ENCODE measurements at places on chromosomes 3 and 15.

DNA sequence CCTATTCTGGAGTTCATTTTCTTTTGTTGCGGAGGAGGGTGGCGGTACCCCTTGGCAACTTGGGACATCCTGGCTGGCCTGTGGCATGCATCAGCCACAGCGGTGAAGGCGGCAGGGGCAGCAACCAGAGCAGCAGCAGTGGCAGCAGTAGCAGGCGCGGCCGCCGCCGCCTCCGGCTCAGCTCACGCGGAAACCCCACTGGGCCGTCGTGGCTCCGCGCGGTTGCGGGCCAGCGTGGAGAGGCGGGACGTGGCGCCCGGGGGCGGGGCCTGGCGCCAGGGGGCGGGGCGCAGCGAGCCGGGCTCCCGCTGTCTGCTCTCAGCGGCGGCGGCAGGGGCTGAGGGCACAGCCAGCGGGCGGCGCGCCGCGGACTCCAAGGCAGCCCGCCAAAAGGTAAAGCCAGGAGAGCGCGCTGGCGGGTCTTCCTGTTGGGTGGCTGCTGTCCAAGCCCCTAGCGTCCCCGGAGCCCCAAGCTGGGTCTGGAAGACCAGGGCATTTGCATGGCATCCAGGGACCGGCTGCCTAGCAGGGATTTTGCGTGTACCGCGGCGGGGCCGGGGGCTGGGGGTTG, 334.4 kb upstream of the THRB start:
- DNase-seq = no peak

DNA sequence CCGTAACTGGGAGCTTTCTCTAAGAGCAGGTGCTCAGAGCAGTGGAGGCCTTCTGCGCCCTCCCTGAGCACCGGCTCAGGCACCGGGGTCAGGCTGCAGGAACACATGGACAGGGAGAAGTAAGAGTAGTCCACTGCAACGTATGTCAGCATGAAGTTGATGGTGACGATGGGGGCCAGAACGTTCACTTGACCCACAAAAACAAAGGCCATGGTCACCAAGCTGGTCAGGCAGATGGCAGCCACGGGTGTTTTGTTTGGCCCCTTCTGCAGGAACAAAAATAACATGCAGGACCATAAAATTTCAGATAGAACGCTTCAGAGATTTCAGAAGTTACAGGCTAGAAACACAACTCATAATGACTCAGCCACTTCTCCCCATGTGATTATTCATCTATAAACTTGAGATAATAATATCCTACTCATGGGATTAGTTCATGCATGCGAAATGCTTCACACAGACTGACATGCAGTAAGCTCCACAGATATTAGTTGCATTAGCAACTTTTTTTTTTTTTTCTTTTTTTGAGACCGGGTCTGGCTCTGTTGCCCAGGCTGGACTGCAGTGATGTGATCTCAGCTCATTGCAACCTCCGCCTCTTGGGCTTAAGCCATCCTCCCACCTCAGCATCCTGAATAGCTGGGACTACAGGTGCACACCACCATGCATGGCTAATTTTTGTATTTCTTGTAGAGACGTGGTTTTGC, 52.2 kb upstream of the HEG1 start:
- no peak for DNase-seq

- no peak for DNase-seq
Observed at GRCh38 chr3:148532326-148532725, 165.4 kb upstream of the AGTR1 start.

- DNase-seq = no peak
Observed at GRCh38 chr15:75001310-75001709, 5.9 kb downstream of the SCAMP5 start.

- no peak for DNase-seq
Observed at GRCh38 chr15:99503411-99503810, 62.4 kb upstream of the MEF2A start.

DNA sequence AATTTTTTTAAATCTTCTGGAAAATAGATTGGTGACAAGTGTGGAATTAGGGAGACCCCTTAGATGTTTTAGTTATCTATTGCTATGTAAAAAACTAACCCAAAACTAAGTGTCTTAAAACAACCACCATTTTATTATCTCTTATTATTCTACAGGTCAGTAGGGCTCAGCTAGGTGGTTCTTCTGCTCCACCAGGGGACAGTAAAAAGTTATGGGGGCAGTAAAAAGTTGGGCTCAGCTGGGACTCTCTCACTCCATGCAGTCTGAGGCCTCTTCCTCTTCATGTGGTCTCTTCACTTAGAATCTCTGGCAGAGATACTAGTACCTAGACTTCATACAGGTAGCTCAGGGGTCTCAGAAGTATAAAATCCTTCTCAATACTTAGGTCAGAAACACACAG, 18.0 kb upstream of the DIS3L start:
- DNase-seq = no peak

GRCh38 chr3:69282181-69282580, 103.7 kb downstream of the FRMD4B start:
- peak; percentile 21 for DNase-seq

DNA sequence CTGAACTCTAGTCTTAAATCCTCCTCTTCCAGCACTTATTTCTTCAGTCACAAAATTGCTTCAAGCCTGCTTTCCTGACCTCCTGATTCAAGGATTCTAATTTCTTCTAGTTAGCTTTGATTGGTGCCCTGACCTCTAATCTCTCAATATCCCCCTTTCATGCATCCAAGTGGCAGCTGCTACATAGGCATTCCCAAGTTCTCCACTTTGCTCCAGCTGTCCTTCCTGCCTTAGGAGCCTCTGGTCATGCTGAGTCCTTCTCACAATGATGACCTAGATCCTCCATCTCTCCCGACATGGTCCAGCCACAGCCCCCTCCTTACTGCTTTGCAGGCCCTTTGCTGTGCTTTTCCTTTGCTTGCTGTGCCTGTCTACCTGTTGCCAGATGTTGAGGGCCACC, 347.8 kb upstream of the C2CD4B start:
- no peak for DNase-seq

GRCh38 chr3:129224984-129225393, 24.4 kb upstream of the COPG1 start:
- DNase-seq = no peak

DNA sequence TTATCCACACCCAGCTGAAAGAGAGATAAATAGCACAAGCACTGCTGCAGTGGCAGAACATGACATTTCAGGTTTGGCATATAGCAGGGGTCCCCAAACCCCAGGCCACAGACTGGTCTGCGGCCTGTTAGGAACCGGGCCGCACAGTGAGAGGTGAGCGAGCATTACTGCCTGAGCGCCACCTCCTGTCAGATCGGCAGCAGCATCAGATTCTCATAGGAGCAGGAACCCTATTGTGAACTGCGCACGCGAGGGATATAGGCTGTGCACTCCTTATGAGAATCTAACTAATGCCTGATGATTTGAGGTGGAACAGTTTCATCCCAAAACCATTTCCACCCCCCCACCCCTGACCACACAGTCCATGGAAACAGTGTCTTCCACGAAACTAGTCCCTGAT, 54.6 kb downstream of the CCR4 start:
- no peak for DNase-seq

GRCh38 chr3:18902081-18902793, 246.1 kb upstream of the KCNH8 start:
- no peak for DNase-seq

GRCh38 chr15:76197703-76198455, 113.4 kb downstream of the ETFA start:
- DNase-seq = no peak

DNA sequence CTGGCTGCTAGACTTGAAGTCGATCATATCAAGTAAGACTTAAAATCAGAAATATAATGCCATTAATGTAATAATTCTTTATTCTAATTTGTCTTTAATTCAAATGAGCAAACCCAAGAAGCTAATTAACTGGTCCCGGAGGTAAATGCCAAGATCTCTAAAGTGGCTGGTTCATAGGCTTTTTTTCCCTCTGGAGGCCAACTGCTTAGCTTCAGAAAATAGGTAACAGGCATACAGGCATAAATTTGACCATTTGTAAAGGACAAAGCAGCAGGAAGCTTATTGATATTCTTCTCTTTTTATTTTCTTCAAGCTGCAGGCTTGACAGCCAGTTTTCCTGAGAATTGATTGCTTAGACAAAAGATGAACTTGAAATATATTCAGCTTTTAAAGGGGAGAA, 158.6 kb upstream of the RAP2B start:
- DNase-seq = no peak

DNA sequence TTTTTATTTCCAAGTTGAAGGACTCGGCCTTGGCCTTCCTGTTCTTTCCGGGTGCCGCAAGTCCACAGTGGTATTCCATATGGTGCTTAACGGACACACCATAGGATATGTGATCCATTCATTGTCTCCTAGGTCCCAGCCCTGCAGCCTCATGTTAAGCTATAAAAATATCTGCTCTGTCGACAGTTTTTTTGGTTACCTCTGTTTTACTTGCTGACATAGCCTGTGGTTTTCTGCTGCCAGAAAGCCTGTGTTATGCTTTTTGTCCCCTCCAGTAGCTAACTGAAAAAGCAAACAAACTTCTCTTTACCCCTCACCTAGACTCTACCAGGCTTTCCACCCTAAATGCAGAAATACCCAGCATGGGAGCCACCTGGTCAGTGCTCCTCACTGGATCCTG, 5.3 kb downstream of the INAFM2 start:
- no peak for DNase-seq

DNA sequence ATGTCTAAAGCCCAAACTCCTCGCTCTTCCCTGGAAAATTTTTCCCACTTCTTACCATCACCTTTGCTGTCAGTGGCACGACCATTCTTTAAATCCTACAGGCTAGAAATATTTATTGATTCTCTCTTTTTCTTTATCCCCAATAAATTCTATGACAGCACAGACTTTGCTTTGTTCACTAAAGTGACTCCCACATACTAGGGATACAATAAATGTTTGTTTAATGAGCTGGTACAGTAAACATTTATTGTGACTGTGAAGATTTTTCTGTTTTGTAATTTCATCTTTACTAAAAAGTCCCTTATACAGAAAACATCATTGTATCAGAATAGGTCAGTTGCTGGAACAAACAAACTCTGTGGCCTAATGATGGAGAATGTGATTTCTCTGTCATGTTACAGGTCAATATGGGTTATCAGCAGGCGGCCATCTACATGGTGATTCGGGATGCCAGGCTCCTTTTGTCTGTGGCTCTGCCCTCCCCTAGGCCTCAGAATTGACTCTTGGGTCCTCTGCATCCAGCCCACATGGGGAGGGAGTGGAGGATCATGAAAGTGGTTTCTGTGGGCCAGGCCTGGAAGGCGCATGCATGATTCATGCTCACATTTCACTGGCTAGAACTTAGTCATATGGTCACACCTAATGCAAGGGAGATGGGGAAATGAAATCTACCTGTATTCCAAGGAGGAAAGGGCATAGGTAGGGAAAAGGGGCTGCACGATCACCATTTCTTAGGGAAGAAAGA, 22.7 kb upstream of the KNG1 start:
- DNase-seq = no peak

- no peak for DNase-seq
Observed at GRCh38 chr3:166127969-166128368, 290.7 kb upstream of the BCHE start.

DNA sequence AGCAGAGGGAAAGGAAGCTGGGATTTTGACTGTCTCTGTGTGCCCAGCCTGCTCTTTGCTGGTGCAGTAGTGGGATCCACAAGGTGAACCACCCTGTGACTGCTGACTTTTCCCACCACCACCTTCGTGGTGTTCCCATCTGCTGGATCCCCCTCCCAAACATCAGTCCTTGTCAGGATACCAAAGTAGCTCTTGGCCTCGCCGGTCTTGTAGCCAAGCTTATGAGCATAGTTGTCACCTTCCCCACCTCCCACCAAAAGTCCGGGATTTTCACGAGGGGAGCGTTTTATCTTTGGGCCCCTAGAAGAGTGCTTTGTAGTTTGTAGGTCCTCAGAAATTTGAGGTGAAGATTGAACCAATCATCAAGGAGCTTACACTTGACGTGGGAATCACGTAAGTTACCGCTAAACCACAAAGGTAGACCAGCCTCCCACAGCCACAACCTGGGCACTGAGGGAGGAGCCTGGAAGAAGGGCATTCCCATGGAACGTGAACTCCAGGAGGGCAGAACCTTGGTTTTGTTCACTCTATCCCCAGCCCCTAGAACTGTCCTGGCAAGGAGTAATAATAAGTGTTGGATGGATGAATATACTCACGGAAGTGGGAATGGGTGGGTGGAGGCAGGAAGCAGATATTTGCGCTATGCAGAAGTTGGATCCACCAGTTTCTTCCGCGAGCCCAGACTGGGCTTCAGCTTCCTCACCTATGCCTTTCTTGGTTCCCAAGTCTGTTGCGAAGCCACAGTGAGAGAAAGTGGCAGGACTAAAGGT, 814 bp upstream of the TEX264 start:
- DNase-seq = no peak

- no peak for DNase-seq
Observed at GRCh38 chr15:57388464-57388863, 12.2 kb downstream of the CGNL1 start.

- no peak for DNase-seq
Observed at GRCh38 chr15:65738649-65739048, 53.4 kb downstream of the DENND4A start.

DNA sequence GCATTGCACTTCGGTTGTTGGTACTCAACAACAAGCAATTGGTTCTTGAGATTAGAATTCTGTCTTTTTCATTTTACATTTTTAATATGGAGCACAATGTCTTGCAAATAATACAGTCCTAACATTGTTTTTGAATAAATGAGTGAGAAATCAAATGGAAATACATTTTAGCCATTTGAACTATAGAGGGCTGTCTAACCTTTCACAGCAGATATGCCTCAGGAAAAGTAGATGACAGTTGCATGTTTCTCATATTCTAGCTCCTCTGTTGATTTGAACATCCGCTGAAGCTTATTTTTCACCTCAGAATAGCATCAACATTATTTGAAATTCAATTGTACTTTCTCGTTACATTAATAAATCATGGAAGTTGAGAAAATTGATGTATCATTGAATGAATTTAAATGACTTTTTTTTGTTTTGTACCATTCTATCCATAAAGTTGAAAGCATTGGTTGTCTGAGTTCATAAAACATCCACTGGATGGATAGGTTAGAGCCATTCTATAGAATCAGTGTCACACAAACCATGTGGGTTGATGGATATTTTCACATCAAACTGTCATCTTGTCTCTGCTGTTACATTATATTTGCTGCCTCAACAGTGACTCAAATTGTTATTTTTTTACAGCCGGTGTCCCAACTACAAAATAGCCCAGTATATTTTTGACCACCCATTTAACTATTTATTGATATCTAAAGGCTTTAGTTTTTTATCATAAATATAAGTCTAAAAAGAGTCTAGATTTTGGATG, 928.3 kb downstream of the NSUN3 start:
- DNase-seq = no peak

DNA sequence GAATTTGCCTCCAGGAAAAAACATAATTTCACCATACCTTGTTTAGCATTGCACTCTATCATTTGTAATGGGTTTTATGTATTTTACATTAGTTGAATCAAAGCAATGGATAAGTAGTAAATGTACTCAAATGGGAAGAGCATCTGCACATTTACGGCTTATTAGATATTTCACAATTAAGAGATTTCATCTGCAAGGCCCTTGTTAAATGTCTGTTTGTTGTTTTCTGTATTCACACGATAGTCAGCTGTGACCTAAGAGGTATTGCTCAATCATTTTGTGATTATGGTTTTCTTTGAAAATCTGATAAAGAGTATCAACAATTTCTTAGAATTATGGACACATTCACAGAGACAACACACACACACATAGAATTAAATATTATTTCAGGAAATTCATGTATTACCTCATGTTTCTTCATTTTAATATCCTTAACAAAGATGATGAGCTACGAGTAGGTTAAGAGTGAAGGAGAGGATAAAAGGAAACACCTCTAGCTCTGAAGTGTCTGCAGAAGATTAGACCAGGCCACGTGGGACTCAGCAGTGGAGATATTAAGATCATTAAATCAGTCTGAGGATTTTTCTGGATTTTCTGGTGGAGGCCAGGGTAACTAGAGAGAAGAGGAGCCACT, 121.9 kb upstream of the POU1F1 start:
- DNase-seq = no peak
